ENCODE measurements at places on chromosomes 1 and 21.

GRCh38 chr1:114209971-114210370 lies 56.3 kb upstream of the SYT6 start:
- no peak for DNase-seq

DNA sequence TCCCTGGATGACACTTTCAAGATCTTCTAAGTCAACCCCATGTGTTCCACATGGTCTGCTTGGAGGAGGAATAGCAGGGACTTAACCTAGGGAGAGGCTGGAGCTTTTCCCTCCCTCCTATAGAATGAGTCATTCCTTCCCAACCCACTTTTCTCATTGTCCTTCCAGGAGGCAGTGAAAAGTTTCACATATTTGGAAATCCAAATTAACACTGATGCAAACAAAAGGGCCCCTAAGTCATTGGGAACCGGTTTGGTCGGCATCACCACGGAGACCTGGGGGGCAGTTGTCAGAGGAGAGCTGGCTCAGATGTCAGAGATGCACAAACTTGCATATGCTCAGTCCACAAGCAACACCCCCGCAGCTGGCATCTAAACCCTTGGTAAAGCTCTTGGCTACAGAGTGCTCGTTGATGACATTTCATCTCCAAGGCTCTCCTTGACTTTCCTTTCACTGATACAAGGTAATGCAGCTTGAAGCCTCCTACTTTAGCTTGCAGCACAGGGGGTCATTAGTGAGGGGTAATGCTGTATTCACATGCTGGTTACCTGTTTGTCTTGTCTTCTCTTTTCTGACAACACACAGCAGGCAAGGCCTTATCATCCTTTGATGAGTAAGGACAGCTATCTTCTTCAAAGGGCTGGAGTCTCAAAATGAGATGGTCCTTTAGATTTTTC lies 12.3 kb upstream of the LRRC8D start:
- no peak for DNase-seq

DNA sequence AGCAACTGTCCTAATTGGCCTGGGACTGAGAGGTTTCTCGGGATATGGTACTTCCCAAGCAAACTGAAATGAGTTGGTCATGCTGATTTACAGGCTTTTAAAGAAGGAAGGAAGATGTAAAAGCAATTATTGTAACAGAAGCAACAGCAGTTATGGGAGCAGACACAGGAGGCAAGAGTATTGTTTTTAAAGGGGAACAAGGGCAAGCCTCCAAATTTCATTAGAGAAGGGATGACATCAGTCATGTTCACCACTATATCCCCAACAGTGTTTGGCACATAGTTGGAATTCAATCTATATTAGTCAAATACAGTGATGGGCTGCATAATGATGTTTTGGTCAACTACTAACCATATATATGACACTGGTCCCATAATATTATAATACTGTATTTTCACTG lies 46.0 kb upstream of the JUN start:
- no peak for DNase-seq

GRCh38 chr1:9615316-9616063 lies 26.8 kb downstream of the TMEM201 start:
- no peak for DNase-seq

DNA sequence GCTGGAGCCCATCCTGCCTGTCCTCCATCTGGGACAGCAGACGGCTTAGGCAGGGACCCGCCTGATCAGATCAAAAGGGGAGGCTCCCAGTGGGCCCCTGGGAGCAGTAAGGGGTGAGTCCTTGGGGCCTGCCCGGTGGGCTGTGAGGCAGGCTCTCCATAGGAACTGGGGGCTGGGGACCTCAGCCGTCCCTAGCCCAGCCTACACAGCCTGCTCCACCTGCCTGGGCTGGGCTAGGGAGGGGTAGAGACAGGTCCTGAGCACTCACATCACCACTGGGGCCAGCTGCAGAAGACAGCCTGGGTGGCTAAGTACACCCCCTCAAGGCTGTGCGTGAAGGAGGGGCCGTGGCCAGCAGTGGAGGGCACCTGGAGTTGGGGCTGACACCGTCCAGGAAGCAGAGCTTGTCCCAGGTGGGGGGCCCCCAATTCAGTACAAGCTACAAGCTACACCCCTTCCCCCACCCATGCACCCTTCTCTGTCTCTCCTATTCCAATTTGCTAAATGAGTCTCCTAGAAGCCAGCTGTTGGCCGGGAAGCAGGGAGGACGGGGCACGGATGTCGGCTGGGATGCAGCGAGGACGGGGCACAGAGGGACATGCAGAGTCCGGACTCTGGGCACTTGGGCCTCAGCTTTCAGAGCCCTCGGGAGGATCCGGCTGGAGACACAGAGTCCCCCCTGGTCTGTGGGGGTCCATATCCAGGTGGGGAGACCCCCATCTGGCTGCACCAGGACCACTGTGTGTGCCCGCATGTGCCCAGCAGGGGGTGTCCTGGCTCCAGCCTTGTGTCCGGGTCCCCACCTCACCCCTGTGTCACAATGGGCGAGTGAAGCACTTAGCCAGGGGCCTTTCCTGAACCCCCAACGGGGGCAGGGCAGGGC lies 1.7 kb downstream of the ISG15 start:
- no peak for DNase-seq
